NT2/D1 (cell line): ENCODE measurements at places on chromosomes 7 and 10.

- DNase-seq: no peak
Observed at GRCh38 chr10:104260775-104261115, 6.1 kb downstream of the GSTO1 start.

GRCh38 chr7:64890761-64891362 is 12.2 kb upstream of the ZNF273 start:
- DNase-seq: no peak

GRCh38 chr7:17580856-17581255 is 282.4 kb downstream of the AHR start:
- no peak for DNase-seq

DNA sequence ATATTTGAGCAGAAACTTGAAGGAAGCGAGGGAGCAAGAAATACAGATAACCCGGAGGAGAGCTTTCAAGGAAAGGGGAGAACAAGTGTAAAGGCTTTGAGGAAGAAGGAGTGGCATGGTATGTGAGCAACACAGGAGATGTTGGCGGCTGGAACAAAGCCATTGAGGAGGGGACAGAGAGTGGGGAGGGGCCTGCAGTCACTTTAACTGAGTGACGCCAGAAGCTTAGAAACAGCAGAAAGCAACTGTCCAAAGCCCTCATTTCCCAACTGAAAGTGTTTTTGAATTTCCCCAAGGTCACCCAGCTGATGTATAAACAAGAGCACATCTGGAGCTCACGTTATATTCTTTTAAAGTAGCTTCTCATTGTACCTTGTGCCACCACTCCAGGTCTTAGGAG is 19.1 kb downstream of the AUTS2 start:
- no peak for DNase-seq

DNA sequence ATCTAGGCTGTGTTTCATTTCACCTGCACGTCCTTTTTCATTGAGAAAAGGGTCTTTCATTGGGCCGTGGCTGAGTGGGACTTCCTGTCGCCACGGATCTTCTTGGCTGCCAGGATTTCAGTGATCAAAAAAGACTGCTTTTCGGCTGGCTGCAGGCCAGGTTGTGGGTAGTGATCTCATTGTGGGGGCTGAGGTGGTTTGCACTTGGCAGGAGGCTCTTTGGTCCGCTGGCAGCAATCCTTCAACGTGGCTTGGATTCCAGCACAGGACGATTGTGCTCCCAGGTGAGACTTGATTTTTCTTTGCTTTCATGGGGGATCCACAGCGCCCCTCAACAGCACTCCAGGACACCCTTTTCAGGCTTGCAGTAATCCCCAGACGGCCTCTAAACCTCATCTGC is 29.0 kb upstream of the ZNF273 start:
- DNase-seq: no peak

- no peak for DNase-seq
Observed at GRCh38 chr10:11285171-11285570, 267.5 kb downstream of the CELF2 start.
